ENCODE measurements at places on chromosomes 2 and 18. TPM values are rescaled to one million over a fixed set of nuclear protein-coding genes. Genes with fewer than 3 reads are reported as not detected.

- no peak overlapping the region for H3K4me3 ChIP-seq
- no peak for DNase-seq
- H3K4me1 ChIP-seq: no peaks in the 10 kb centered on the region
- no peak overlapping the region for H3K27ac ChIP-seq
- H3K36me3 ChIP-seq: no peaks in the 10 kb centered on the region
Measured at GRCh38 chr2:80396276-80396675, 91.7 kb upstream of the LRRTM1 start.

- H3K27me3 ChIP-seq: no peaks in the 10 kb centered on the region
- no peaks in the 10 kb centered on the region for H3K36me3 ChIP-seq
- H3K4me3 ChIP-seq: no peak overlapping the region
- no peak for DNase-seq
Measured at GRCh38 chr18:53117851-53118250, 777.9 kb downstream of the DCC start.

GRCh38 chr2:96859099-96859649 is 1.4 kb upstream of the ANKRD39 start:
- DNase-seq: no peak
- peak overlapping the region; percentile 58 for H3K27ac ChIP-seq
- no peaks in the 10 kb centered on the region for H3K27me3 ChIP-seq
- peaks cover 48% of the 10 kb centered on the region for H3K36me3 ChIP-seq
- H3K4me3 ChIP-seq: no peak overlapping the region
- peaks cover 24% of the 10 kb centered on the region for H3K4me1 ChIP-seq

GRCh38 chr2:64007924-64008323 is 11.3 kb downstream of the VPS54 start:
- no peaks in the 10 kb centered on the region for H3K4me1 ChIP-seq
- no peak overlapping the region for H3K4me3 ChIP-seq
- no peaks in the 10 kb centered on the region for H3K27me3 ChIP-seq
- no peak for DNase-seq

GRCh38 chr2:231228223-231228622 is 29.8 kb downstream of the ARMC9 start:
- DNase-seq: no peak
- H3K36me3 ChIP-seq: no peaks in the 10 kb centered on the region
- no peak overlapping the region for H3K27ac ChIP-seq
- H3K27me3 ChIP-seq: no peaks in the 10 kb centered on the region
- H3K4me3 ChIP-seq: no peak overlapping the region

- H3K4me1 ChIP-seq: no peaks in the 10 kb centered on the region
- H3K4me3 ChIP-seq: no peak overlapping the region
- H3K36me3 ChIP-seq: no peaks in the 10 kb centered on the region
Measured at GRCh38 chr2:173997269-173997668, 32.1 kb upstream of the SP3 start.

DNA sequence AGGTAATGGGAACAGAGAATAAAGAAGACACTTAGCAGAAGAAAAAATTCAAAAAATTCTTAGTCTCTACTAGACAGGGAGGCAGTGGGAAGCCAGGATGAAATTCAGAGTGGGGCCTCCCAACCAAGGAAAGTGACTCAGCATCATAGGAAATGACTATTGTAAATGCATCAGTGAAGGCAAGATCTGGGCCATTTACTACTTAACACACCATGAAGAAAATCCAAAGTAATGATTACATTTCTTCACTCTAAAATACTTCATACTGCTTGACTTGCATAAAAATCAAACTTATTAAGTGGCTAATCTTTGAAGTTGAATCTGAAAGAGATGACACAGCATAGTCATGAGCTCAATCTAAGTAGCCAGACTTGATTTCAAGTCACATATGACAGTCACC is 405.8 kb upstream of the SLC39A10 start:
- H3K4me1 ChIP-seq: no peaks in the 10 kb centered on the region
- H3K27me3 ChIP-seq: no peaks in the 10 kb centered on the region
- no peaks in the 10 kb centered on the region for H3K36me3 ChIP-seq
- no peak overlapping the region for H3K27ac ChIP-seq
- DNase-seq: no peak

DNA sequence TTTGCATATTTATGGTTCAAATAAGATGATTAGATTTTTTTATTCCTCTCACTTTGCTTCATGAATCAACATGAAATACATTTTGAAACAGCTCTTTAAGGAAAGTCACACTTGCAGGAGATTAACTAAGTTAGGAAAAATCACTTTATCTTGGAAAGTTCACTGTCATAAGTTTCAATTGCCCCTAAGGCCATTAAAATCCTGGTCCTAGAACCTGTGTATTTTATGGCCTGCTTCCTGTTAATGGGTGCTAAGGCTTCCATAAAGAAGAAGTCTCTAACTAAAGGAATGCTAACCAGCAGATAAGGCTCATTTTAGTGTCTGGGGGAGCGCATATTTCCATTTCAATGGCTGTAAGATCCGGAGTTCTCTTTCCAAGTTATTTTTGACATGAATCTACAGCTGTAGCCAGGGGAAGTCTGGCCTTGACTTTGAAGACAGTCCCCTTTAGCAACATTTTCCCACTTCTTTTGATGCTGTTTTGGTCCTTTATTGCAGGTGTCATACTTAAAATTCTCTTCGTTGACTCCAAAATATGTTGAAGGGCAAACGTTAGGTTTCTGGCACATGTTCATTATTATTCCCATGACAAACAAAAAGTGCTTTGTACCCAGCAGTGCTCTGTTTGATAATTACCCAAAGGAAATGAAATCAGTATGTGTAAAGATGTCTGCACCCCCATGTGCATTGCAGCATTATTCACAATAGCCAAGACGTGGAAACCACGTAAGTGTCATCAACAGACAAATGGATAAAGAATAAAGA is 34.4 kb upstream of the SH3BP4 start:
- no peaks in the 10 kb centered on the region for H3K4me1 ChIP-seq
- H3K4me3 ChIP-seq: no peak overlapping the region
- no peak overlapping the region for H3K27ac ChIP-seq
- no peaks in the 10 kb centered on the region for H3K27me3 ChIP-seq
- DNase-seq: no peak

- H3K4me1 ChIP-seq: peaks cover 3% of the 10 kb centered on the region
- no peak for DNase-seq
- no peak overlapping the region for H3K4me3 ChIP-seq
- no peaks in the 10 kb centered on the region for H3K27me3 ChIP-seq
Measured at GRCh38 chr18:26574958-26575864, 26.9 kb upstream of the KCTD1 start.

DNA sequence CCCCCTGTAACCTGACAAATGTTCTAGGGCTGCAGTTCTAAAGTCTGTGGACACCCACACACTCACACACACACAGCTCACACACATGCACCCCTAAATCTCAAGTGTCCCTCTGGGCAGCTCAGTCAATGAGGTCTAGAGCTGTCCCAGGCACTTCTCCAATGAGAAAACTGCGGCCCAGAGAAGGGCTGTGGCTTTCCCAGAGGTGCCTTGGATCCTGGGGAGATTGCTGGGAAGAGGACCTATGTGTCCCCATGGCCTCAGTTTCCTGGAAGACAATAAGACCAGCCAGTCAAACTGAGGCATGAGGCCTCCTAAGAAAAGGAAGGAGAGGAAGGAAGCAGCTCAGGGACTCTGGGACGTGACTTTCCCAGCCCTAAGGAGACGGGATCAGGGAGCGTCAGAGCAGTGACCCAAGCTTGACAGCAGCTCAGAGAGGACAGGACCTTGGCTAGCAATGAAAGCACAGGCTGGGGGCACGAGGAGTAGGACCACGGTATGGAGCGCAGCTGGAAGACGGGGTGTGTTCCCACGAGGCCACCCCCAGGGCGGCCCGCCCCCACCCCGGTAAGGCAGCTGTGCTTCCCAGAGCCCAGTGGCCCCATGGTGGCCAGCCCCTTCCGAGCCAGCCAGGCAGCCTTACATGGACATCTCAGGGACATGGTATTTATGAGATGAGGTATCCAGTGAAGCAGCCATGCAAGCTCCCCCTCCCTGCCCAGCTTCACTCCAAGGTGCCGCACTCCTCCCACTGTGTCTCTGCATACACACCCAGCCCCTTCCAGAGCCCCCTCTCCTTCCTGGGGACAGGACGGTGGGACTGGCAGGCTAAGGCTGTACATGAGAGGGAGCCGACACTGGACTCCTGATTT is 46.0 kb downstream of the TNS1 start:
- DNase-seq: no peak
- H3K36me3 ChIP-seq: no peaks in the 10 kb centered on the region
- H3K27me3 ChIP-seq: peaks cover 46% of the 10 kb centered on the region

GRCh38 chr2:127416506-127417001 is 1.7 kb upstream of the PROC start:
- H3K36me3 ChIP-seq: no peaks in the 10 kb centered on the region
- no peak overlapping the region for H3K27ac ChIP-seq

DNA sequence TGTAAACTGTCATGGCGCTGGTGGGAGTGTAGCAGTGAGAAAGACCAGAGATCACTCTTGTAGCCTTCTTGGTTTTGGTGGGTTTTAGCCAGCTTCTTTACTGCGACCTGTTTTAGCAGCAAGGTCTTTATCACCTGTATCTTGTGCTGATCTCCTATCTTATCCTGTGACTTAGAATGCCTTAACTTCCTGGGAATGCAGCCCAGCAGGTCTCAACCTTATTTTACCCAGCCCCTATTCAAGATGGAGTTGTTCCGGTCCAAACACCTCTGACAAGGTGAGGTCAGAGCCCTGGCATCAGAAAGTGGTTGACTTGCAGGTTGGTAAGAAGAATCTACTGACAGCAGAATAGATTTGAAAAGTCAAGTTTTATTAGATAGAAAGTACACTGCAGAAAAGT is 55.0 kb upstream of the MSH6 start:
- H3K27ac ChIP-seq: no peak overlapping the region
- H3K27me3 ChIP-seq: no peaks in the 10 kb centered on the region
- H3K4me3 ChIP-seq: no peak overlapping the region
- DNase-seq: no peak
- no peaks in the 10 kb centered on the region for H3K36me3 ChIP-seq

- no peaks in the 10 kb centered on the region for H3K27me3 ChIP-seq
- H3K27ac ChIP-seq: no peak within 1 kb of the TSS
- H3K4me1 ChIP-seq: no peaks in the 10 kb centered on the region
- DNase-seq: no peak
- H3K36me3 ChIP-seq: no peaks in the 10 kb centered on the region
Measured at GRCh38 chr2:162243294-162243693, at the start of gene FAP. Gene FAP, minus strand, starts transcription at chr2:162243445. Its CDS starts 118 bp downstream, at chr2:162243327.

- no peaks in the 10 kb centered on the region for H3K36me3 ChIP-seq
- H3K4me1 ChIP-seq: no peaks in the 10 kb centered on the region
- peaks cover 7% of the 10 kb centered on the region for H3K27me3 ChIP-seq
- no peak for DNase-seq
- H3K4me3 ChIP-seq: no peak overlapping the region
- H3K27ac ChIP-seq: no peak overlapping the region
Measured at GRCh38 chr18:75801178-75801577, 373.7 kb upstream of the SMIM21 start.

- H3K4me1 ChIP-seq: no peaks in the 10 kb centered on the region
- peak overlapping the region; percentile 38 for H3K27ac ChIP-seq
- no peaks in the 10 kb centered on the region for H3K27me3 ChIP-seq
- no peak overlapping the region for H3K4me3 ChIP-seq
- no peaks in the 10 kb centered on the region for H3K36me3 ChIP-seq
Measured at GRCh38 chr2:9071032-9071431, 67.5 kb upstream of the MBOAT2 start.

DNA sequence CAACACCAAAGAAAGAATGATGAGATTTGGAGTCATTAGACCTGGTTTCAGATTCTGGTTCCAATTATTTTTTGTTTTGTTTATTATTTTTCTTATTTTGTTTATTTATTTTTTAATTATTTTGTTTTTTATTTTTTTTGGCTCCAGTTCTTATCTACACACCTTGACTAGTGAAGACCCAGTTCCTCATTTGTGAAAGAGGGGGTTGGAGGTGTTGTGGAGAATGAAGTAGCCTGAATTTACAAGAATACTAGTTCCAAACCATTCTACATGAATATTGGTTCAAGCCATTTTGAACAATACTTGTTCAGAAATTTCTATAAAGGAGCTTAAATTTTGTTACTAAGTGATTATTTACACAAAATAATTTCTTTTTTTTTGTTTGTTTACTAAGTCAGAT is 6.9 kb upstream of the KCNJ13 start:
- H3K4me3 ChIP-seq: no peak overlapping the region
- H3K27ac ChIP-seq: no peak overlapping the region
- H3K27me3 ChIP-seq: no peaks in the 10 kb centered on the region
- no peaks in the 10 kb centered on the region for H3K4me1 ChIP-seq
- DNase-seq: no peak

GRCh38 chr2:83364264-83364663 is 1094.8 kb downstream of the SUCLG1 start:
- H3K27ac ChIP-seq: no peak overlapping the region
- H3K4me1 ChIP-seq: no peaks in the 10 kb centered on the region
- no peaks in the 10 kb centered on the region for H3K27me3 ChIP-seq
- DNase-seq: no peak

GRCh38 chr2:34705551-34706247 is 1106.6 kb upstream of the FAM98A start:
- DNase-seq: no peak
- H3K4me1 ChIP-seq: no peaks in the 10 kb centered on the region
- no peak overlapping the region for H3K27ac ChIP-seq
- H3K4me3 ChIP-seq: no peak overlapping the region
- H3K27me3 ChIP-seq: no peaks in the 10 kb centered on the region

GRCh38 chr2:88614497-88615157 is 12.6 kb downstream of the EIF2AK3 start:
- H3K36me3 ChIP-seq: peaks cover 6% of the 10 kb centered on the region
- no peak for DNase-seq
- H3K4me3 ChIP-seq: no peak overlapping the region
- no peak overlapping the region for H3K27ac ChIP-seq

- H3K27me3 ChIP-seq: peaks cover 49% of the 10 kb centered on the region
- H3K4me3 ChIP-seq: no peak overlapping the region
- H3K36me3 ChIP-seq: no peaks in the 10 kb centered on the region
- no peak overlapping the region for H3K27ac ChIP-seq
- DNase-seq: no peak
- no peaks in the 10 kb centered on the region for H3K4me1 ChIP-seq
Measured at GRCh38 chr2:109646961-109647360, 32.8 kb downstream of the SOWAHC start.

- H3K4me1 ChIP-seq: peaks cover under 1% of the 10 kb centered on the region
- H3K36me3 ChIP-seq: no peaks in the 10 kb centered on the region
- DNase-seq: no peak
Measured at GRCh38 chr2:63846487-63846886, 4.8 kb downstream of the UGP2 start.

- no peaks in the 10 kb centered on the region for H3K27me3 ChIP-seq
- no peaks in the 10 kb centered on the region for H3K4me1 ChIP-seq
- H3K36me3 ChIP-seq: no peaks in the 10 kb centered on the region
- no peak for DNase-seq
- no peak overlapping the region for H3K4me3 ChIP-seq
Measured at GRCh38 chr18:43869451-43870008, 592.2 kb upstream of the SYT4 start.

The PDE1A gene
- 0.49 TPM for total RNA-seq

The NFATC1 gene
- total RNA-seq: 13.7 TPM

The CXCR4 gene
- 0.22 TPM for total RNA-seq

The CERKL gene
- not detected for total RNA-seq

The GCG gene
- total RNA-seq: 0.29 TPM

The HOXD13 gene
- not detected for total RNA-seq

The POU3F3 gene
- not detected for total RNA-seq

The ZAP70 gene
- 0.98 TPM for total RNA-seq

The SIX2 gene
- total RNA-seq: not detected

The ATL2 gene
- total RNA-seq: 71.3 TPM

The NEU2 gene
- not detected for total RNA-seq

The STPG4 gene
- total RNA-seq: not detected

The PDCD1 gene
- total RNA-seq: 1.0 TPM
